Nephron progenitor cell (in vitro differentiated cells): ENCODE measurements at places on chromosomes 16 and 17.

DNA sequence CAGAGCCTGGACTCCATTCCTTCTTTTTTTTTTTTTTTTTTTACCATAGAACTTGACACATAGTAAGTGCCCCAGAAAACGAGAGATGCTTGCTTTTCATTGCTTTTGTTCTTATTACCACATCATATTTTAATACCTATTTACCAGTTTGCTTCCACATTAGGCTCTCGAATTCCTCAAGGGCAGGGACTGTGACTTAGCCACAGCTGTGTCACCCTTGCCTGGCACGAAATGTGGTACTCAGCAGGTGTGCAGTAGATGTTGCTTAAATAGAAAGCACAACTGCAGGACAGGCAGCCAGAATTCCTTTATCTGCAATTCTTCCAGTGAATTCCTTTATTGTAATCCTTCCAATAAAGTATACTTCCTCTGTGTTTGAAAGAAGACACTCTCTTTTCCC is 393.0 kb downstream of the HAPSTR1 start:
- DNase-seq, result no peak
- peak overlapping the region; percentile 3 for H3K27ac ChIP-seq
- no peak overlapping the region for H3K4me3 ChIP-seq
- no peaks in the 10 kb centered on the region for H3K36me3 ChIP-seq
- peaks cover 16% of the 10 kb centered on the region for H3K4me1 ChIP-seq
- peaks cover 7% of the 10 kb centered on the region for H3K27me3 ChIP-seq

- peaks cover 60% of the 10 kb centered on the region for H3K36me3 ChIP-seq
- no peak overlapping the region for H3K4me3 ChIP-seq
- H3K27me3 ChIP-seq, result no peaks in the 10 kb centered on the region
- peaks cover 50% of the 10 kb centered on the region for H3K4me1 ChIP-seq
- DNase-seq, result no peak
- H3K27ac ChIP-seq, result peak overlapping the region; percentile 87
Measured at GRCh38 chr16:75333721-75334163, 82.3 kb upstream of the BCAR1 start.

- H3K27ac ChIP-seq, result no peak overlapping the region
- peaks cover 5% of the 10 kb centered on the region for H3K36me3 ChIP-seq
- H3K4me3 ChIP-seq, result peak overlapping the region; percentile 37
- H3K4me1 ChIP-seq, result peaks cover 55% of the 10 kb centered on the region
- peaks cover 48% of the 10 kb centered on the region for H3K27me3 ChIP-seq
Measured at GRCh38 chr17:74455821-74456220, 10.6 kb upstream of the CD300A start.

GRCh38 chr17:31308372-31309334 is 5.2 kb downstream of the EVI2B start:
- peaks cover 37% of the 10 kb centered on the region for H3K36me3 ChIP-seq
- peak overlapping the region; percentile 60 for H3K27ac ChIP-seq
- DNase-seq, result no peak
- H3K27me3 ChIP-seq, result no peaks in the 10 kb centered on the region

DNA sequence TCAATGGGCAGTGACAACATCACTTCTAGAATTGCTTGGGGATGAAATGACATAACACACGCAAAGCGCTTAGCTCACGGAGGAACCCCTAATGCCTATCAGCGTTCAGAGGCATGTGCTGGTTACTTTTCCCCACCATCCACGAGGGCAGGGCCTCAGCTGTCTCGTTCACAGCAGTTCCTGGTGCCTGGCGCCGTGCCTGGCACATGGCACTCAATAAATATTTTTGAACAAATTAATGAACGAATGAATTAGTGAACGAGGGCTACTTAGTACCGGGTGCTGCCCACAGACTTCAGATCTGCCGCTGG is 14.1 kb upstream of the CIBAR2 start:
- DNase-seq, result no peak
- H3K27ac ChIP-seq, result no peak overlapping the region
- H3K36me3 ChIP-seq, result no peaks in the 10 kb centered on the region
- peaks cover 21% of the 10 kb centered on the region for H3K27me3 ChIP-seq
- peaks cover 47% of the 10 kb centered on the region for H3K4me1 ChIP-seq
- no peak overlapping the region for H3K4me3 ChIP-seq
